ENCODE measurements at places on chromosomes 11 and 22.
A peak's percentile ranks its signal among the peaks of the same experiment; 100 is the strongest.

DNA sequence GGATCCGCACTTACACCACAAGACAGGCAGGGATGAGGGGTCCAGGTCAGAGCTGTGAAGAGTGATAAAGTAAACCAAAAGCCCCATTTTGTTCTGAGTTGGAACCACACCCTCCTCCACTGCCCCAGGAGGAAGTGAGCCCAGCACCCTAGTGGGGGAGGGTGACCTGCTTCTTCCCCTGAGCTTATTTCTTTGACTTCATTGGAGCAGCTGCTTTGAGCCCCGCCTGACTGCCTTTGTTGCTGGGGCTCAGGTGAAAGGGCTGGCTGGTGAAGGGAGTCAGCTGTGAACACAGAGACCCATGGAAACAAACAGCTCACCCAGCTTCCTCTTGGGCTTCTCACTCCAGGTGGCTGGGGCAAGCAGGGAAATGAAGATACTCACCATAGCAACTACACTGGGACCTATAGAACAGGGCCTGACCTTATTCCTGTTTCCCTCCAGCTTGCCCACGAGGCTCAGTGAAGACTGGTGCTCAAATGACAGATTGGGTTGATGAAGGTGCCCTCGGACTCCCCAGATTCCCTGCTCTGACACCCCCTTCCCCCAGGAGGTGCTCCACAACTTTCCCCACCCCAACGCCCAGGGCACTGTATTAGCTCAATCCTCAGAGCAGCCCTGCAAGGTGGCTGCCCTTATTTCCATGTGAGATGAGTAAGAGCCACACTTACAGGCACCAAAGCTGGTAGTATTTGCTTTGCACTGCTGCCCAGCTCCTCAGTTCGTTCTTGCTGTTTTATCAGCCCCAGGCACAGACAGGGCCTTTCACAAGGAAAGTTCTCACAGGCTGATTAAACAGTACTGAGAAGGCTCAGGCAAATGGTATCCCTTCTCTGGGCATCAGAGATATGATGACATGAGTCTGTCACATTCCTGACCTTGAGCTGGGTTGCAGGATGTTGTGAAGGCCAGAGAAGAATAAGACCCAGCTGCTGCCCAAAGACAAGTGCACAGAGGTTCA is 2.4 kb downstream of the UCP2 start:
- DNase-seq, result no peak

GRCh38 chr22:31945971-31946680 is 1.8 kb downstream of the YWHAH start:
- no peak for DNase-seq

- peak; percentile 62 for DNase-seq
Measured at GRCh38 chr11:76830639-76831327, 29.9 kb upstream of the ACER3 start.

DNA sequence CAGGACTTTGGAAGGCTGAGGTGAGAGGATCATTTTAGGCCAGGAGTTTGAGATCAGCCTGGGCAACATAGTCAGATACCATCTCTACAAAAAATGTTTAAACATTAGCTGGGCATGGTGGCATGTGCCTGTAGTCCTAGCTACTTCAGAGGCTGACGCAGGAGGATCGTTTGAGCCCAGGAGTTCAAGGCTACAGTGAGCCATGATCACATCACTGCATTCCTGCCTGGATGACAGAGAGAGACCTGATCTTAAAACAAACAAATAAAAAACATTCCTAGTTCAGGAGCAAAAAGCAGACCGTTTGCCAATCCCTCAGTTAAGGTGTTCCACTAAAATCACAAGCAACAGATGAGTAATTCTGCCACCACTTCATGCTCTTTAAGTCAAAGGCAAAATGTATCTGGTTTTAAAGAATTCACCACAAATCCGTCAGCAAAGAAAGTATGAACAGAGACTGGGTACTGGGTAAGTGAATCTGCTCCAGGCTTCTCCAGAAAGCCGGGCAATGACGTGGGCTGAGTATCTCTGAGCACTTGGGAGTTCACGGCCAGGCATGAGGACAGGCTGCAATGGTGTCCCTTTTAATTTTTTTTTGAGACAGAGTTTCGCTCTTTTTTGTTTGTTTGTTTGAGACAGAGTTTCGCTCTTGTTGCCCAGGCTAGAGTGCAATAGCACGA is 19.5 kb downstream of the CLTCL1 start:
- DNase-seq, result no peak

- DNase-seq, result peak; percentile 86
Measured at GRCh38 chr22:32623943-32624342, 149.3 kb downstream of the FBXO7 start.

DNA sequence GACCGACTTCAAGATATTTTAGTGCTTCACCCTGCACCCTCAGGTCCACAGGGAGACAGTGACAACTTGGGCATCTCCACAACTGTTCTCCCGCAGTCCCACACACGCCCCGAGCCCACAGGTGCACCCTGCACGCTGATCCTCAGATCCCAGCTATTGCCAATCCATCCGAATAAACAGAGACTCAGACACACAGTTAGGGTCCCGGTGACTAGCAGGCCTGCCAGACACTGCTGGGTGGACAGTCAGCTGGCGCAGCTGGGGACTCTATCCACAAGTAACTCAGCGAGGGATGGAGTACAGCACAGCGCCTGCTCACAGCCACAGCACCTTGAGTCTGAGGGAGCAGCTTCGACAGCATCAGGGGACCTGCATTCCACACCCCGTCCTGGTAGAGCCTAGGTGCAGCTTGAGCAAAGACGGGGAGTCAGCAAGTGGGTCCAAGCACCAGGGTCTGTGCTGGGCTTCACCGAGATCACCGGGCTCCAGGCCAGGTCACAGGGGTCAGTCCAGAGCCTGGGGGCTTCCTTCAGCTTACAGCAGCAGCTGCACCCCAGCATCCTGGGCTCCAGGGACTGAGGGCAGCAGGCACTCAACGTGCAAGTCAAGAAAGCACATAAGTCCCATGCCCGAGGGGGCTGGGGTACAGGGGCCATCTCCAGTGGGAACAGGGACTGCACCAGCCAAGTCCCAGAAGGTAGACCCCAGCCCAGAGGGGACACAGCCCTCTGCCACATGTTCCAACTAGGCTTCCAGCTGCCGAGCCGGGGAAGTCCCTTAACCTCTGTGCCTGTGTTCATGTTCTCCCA is 7.6 kb downstream of the RPL3 start:
- no peak for DNase-seq

- DNase-seq, result peak; percentile 89
Measured at GRCh38 chr11:121466063-121466794, 13.5 kb upstream of the SORL1-AS1 start.

DNA sequence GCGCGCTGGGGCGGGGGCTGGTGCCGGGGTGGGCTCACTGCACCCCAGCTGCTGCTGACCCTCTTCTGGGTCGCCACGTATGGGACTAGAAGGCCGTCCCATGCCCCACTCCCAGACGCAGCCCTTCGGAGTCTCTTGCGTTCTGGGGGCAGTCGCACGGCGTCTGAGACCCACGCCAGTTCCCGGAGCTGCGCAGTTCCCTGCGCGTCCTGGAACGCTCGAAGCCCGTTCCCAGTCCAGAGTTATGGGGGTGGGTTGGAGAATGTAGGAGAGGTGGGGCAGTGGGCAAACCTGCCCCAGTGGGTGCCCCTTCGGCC is 375 bp downstream of the LAYN start:
- DNase-seq, result no peak

DNA sequence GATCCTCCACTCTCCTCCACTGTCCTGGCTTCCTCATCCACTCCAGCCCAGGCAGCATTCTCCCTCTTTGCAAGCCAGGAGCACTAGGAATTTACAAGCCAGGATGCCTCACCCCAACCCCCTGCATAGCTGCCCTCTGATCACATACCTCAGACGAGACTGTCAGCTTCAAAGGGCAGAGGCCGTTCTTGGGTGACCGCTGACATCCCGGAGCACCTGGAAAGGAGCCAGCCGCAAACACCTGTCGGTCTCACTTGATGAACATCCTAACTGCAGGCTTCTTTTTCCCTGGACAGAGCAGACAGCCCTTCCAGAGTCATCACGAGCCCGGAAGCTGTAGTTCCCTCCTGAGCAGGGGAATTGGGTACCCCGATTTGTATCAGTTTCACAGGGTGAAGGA is 451.3 kb upstream of the B3GAT1 start:
- no peak for DNase-seq
